NCI-H524 (cell line): ENCODE measurements at places on chromosomes 13 and 19.
A peak's percentile ranks its signal among the peaks of the same experiment; 100 is the strongest.

- peak; percentile 82 for DNase-seq
Measured at GRCh38 chr19:33621811-33622504, at the start of gene CHST8. Gene CHST8, plus strand, starts transcription at chr19:33621953. Its CDS starts 67,309 bp downstream, at chr19:33689262.

GRCh38 chr13:104875038-104875754, 1660.3 kb downstream of the EFNB2 start:
- DNase-seq: no peak

DNA sequence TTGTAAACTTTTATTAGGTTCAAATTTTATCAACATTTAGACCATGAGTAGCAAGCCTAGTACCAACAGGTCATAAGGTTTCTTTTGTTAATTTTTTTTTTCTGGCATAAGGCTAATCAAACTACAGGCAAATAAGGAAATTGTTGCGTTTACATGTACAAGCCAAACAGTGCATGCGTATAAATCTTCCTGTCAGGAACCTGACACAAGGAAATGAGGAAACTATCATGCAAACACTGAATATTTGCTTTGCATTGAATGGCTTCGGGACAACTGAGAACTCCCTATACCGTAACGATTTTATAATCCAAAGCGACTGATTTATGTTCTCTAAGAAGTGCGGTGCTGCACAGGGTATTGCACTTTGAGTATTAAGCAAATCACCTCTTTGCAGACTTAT, 133.0 kb upstream of the TRPC4 start:
- no peak for DNase-seq

GRCh38 chr19:6058518-6059201, 51.6 kb downstream of the RFX2 start:
- no peak for DNase-seq

DNA sequence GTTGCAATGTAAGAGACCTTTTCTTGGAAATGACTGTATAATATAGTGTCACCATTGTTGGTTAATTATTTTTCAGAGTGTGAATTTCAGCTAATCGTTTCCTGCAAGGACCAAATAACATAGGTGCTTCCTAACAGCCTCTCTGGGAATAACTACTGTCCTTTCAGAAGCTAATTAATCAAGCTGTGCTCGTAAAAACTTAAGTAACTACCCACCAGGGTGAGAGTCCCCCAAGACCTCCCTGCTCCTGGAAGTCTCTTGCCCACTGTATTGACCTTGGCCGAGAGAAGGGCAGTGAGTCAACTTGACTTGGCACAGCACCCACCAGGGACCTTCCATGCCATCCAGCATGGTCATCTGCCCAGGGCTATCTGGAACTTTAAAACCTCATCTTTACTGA, 50.3 kb downstream of the UQCRFS1 start:
- no peak for DNase-seq

DNA sequence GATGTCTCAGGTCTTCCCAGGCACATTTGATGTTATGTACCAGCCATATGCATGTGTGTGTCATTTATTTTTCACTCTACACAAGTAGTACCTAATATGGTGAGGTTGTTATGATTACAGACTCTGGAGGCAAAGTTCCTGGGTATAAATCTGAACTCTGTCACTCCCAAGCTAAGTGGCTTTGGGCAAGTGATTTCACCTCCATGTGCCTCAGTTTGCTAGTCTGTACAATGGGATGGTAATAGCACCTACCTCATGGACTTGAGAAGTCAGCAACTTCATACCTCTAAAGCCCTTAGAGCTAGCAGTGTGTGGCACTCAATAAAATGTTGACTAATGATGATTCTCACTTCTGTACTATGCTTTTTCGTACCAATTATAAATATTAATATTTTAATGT, 3.9 kb upstream of the CATSPERG start:
- DNase-seq: no peak

DNA sequence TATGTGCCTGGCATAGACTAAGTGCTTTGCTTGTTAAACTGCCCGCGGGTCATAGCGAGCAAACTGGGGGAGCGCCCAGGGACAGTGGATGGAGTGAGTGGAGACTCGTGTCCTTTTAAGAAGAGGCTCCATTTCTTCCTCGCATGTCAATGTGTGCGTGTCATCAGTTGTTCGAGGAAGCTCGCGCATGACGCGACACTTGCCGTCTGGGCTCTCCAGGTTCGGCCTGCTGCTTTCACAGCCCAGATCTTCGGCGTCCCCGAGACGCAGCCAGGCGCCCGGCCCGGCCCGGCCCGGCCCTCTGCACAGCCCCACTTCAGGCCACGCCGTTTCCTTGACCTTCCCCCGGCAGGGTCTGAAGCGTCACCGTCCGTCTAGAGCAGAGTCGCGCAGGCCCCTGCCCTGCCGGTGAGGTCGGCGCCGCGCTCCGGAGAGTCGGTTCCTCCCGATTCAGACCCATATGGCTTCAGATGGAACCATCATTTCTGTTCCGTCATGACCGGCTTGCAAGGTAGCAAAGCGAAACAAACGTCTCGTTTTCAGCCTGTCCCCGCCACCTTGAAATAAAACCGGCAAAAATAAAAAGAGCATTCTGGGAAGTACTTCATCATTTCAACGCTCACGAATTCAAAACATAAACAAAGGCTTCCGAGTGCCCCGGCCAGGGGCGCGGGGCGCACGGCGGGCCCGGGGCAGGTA, 599 bp upstream of the ARHGEF7 start:
- DNase-seq: no peak

DNA sequence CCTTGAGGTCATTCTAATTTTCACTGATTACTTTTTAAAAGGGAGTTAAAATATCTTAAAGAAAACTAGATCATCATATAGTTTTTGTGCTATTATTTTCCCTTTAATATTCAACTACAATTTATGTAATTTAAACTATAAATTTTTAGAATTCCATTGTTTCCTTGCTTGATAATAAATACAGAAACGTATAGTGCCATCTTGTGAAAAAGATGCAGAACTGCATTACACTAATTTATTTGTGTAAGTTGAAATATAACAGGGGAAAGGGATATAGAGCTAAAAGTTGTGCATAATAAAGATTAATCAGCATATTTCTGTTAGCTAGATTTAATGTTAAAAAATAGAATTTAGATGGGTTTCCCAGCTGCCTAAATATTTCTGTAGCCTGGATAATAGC, 61.5 kb upstream of the TDRD3 start:
- no peak for DNase-seq

DNA sequence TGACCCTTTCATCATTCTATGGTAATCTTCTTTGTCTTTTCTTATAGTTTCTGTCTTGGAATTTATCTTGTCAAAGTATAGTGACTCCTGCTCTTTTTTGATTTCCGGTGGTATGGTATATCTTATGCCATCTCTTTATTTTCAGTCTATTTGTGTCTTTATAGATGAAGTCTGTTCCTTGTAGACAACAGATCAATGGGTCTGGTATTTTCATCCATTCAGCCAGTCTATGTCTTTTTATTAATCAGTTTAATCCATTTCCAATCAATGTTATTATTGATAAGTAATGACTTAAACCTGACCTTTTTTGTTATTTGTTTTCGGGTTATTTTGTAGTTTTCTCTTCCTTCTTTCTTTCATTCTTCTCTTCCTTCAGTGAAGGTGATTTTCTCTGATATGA, 495.9 kb upstream of the PCDH9 start:
- DNase-seq: no peak

- no peak for DNase-seq
Measured at GRCh38 chr19:44776402-44777096, 1.1 kb upstream of the CBLC start.

- no peak for DNase-seq
Measured at GRCh38 chr13:97255515-97256021, 33.4 kb downstream of the MBNL2 start.

GRCh38 chr19:10603873-10604459, 16.9 kb upstream of the AP1M2 start:
- DNase-seq: no peak

DNA sequence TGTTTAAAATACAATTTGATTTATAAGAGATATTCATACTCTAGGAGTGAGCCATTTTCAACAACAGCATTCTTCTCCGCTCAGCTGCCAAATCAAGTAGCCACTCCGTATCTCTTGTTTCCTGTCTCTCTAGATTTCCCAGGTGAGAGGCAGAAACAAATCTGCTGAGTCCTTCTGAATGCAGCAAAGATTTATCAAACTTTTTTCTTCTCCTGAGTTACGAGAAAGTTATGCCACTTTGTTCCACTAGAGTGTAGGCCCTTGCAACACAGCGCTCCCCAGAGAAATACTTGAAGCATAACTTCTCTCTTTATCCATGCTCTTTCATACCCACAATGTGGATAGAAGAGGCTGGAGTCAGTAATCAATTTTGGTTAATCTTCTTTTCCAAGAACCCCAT, 1960.8 kb downstream of the OLFM4 start:
- DNase-seq: no peak

- DNase-seq: no peak
Measured at GRCh38 chr13:113538689-113539058, 45.9 kb upstream of the TFDP1 start.

GRCh38 chr13:113939129-113939943, 34.5 kb downstream of the C13orf46 start:
- DNase-seq: no peak

DNA sequence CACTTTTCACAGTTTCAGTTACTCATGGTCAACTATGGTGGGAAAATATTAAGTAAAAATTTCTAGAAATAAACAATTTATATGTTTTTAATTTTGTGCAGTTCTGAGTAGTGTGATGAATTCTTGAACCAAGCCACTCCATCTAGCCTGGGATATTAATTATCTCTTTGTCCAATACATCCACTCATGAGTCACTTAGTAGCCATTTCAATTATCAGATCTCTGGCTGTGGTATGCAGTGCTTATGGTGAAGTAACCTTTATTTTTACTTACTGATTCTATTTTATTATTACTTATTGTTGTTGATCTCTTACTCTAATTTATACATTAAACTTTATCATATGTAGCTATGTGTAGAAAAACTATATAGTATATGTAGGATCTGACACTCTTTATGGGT, 128.9 kb upstream of the KLHL1 start:
- no peak for DNase-seq

- no peak for DNase-seq
Measured at GRCh38 chr13:95073747-95074311, 227.4 kb downstream of the ABCC4 start.

GRCh38 chr19:42401365-42402303, 11.5 kb upstream of the CNFN start:
- DNase-seq: peak; percentile 76

GRCh38 chr19:16185768-16186123, 536 bp downstream of the FAM32A start:
- DNase-seq: peak; percentile 65
